ENCODE measurements at places on chromosomes 5 and 9.
A peak's percentile ranks its signal among the peaks of the same experiment; 100 is the strongest.

DNA sequence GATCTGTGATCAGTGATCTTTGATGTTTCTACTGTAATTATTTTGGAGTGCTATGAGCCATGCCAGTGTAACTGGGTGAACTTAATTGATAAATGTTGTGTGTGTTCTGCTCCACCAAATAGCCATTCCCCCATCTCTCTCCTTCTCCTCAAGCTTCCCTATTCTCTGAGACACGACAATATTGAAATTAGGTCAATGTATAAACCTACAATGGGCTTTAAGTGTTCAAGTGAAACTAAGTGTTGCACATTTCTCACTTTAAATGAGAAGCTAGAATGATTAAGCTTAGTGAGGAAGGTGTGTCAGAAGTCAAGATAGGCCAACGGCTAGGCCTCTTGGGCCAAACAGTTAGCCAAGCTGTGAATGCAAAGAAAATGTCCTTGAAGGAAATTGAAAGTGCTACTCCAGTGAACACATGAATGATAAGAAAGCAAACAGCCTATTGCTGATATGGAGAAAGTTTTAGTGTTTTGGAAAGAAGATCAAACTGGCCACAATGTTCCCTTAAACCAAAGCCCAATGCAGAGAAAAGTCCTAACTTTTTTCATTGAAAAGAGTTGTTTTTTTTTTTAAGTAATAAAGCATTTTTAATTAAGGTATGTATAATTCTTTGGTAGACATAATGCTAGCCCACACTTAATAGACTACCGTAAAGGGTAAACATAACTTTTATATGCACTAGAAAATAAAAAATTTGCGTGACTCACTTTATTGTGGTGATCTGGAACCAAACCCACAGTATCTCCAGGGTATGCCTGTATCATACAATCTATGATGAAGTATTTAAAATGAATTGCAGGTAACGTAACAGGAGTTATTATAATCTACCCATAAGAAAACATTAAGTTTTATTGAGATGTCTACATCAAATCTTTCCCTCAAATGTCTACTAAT, 42.5 kb upstream of the ALDH1A1 start:
- no peak for DNase-seq

DNA sequence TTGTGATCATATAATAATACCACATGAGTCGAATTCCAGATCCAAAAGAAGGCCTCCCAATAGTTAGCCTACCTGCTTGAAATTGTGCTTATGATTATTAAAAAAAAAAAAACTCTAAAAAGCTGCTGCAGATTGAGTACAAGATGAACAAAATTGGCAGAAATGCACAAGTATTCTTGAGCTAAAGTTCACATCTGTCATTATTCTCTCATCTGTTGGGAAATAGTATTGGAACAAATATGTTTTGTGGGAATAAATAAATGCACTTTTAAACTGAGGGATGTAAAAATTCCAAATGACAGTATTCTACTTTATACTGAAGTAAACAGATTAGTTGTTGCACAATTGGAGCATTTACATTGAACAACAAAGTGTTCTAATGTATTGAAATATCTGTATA, 15.7 kb downstream of the DAB2 start:
- DNase-seq = no peak

GRCh38 chr5:79423296-79423695, 90.6 kb downstream of the HOMER1 start:
- no peak for DNase-seq

GRCh38 chr9:19741178-19741577, 47.7 kb downstream of the SLC24A2 start:
- DNase-seq = no peak

DNA sequence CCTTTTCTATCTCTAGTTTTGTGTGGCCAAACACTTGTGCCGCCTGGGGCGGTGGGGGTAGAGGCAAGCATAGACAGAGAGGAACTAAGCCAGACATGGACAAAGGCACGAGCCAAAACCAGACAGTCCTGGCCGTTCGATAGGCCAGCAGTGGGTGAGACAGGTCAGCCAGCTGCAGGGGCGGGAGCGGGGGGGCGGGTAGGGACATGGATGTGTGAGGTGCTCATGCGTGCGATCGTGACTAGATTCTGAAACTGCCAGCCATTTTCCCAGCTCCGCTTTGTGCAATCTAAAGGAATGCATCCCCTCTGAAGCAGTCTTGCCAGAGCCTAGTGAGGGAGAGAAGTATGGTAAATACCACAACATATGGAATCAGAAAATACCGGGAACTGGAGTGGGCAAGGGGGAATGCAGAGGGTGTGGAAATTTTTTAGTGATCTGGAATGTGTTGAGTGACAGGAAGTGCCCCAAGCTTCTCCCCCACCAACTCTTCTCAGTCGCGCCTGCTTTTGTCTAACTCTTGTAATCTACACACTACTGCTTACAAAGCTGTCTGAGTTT, 111.9 kb downstream of the NR6A1 start:
- DNase-seq = peak; percentile 44

DNA sequence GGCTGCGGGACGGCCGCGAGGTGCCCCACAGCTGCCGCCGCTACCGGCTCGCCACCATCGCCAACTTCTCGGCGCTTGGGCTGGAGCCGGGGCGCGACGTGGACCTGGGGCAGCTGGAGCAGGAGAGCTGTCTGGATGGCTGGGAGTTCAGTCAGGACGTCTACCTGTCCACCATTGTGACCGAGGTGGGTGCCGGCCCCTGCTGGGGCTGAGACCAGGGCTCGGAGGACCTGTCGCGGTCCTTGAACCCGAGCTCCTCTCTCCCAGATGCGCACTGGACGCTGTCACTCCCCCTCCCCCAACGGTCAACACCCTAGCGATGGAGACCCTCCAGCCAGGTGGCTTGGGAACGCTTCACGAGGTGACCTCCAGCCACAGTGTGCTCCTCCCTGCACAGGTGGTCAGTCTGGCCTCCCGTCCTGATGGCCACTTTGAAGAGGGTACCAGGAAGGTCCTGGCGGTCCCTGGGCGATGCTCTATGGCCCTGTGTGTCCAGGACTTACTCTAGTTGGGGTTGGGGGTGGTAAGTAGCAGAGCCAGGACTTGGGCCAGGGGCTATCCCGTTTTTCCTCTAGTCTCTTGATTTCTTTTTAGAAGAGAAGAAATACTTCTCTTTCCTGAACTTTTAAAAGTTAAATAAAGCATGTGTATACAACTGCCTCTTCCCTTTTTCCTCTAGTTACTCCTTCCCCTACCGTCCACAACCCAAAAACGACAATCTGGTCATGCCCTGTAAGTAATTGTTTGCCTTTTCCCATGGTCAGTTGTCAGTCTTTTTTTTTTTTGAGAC, 866 bp downstream of the SLC22A5 start:
- no peak for DNase-seq

DNA sequence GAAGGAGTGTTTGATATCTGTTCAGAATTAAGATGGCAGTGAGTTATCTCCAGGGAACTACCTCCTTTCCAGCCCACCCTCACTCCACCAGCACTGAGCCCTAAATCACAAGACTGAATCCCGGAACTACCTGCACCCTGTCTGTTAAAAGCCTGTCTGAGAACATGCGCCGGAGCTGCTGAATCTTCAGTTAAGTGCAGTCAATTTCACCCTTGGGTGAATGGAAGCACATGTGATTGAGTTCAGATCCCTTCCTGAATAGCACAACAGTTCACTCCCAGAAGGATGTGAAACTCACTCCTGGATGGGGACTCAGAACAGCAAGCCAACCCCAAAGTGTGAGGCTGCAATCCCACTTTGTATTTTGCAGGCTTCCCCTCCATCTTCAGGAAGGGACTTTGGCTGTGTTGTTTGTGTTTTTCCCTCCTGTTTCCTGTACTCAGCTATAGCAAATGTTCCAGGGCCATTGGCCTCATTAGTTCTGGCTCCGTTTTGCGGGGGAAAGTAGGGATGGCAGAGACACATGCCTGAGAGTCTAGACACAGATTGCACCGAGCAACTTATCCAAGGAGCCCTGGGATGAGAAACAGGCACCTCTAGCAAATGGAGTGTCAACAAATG, 43.4 kb downstream of the DPYSL3 start:
- no peak for DNase-seq

DNA sequence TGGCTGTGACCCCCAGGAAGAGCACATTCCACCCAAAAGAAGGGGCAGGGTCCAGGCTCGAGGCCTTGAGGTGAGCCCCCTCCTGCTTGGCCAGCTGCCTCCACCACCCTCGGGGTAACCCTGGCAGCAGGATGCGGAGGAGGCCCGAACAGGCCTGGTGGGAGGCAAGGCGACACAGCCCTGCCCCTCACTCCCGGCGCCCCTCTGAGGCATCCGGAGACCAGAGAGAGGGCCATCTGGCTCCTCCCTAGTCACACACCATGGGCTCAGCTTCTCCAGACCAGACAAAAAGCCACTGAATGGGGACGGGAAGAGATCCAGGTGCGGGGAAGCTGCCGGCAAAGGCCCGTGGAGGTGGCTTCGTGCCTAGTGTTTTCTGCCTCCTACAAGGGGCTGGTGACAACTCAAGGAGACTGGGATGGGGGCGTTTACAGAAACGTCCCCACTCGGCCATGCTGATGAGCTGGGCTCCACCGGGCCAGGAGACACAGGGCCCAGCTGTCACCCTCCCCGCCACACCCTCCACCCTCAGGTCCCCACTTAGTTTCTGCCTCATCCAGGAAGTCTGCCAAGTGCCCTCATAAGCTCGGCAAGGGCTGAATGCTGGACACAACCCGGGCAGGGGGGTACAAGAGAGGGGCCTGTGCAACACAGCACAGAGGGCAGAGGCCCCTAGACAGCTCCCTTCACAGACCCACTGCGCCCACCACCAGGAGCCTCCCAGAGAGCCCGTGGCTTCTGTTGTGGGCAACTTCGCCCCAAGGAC, 41.9 kb downstream of the NACC2 start:
- DNase-seq = no peak

- no peak for DNase-seq
Observed at GRCh38 chr5:107868650-107869409, 198.1 kb upstream of the EFNA5 start.

GRCh38 chr9:129568560-129569501, 52.1 kb downstream of the C9orf50 start:
- DNase-seq = peak; percentile 86
